Putamen (tissue), 1 donor: ENCODE measurements at places on chromosomes 11 and 22.

DNA sequence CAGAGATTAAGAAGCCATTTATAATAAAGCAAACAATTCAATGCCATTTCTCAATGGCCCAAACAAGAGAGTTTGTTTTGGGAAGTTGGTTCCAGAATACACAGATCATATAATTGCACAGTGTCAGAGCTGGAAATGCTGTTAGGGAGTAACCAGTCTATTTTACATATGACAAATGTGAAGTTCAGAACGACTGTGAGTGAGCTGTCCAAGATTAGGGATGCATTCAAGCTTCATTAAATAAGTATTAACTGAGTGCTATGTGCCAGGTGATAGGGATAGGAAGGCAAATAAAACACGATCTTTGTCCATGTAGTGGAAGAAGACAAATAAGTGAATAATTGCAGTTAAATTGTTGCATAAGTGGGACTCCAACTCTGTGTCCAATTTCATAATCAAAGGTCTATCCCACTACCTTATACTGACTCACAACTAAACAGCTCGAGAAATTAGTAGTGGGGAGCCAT is 33.1 kb upstream of the PICALM start:
- no peak for DNase-seq

DNA sequence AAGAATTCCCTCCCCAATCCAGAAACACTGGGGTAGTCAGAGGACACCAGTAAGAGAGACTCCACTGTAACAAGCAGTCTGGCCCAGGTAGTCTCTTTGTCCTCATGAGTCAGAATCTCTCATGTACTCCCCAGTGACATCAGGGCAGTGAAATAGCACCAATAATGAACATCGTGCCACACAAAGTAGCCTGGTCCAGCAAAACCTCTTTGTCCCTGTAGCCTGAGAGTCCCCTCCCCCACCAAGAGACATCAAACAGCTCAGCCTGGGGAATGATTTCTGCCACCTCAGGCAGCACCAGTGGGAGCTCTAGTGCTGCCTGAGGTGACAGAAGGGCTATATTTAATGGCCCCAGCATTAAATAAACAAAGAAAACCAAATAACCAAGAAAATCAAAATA is 88.1 kb downstream of the SBF2 start:
- no peak for DNase-seq

DNA sequence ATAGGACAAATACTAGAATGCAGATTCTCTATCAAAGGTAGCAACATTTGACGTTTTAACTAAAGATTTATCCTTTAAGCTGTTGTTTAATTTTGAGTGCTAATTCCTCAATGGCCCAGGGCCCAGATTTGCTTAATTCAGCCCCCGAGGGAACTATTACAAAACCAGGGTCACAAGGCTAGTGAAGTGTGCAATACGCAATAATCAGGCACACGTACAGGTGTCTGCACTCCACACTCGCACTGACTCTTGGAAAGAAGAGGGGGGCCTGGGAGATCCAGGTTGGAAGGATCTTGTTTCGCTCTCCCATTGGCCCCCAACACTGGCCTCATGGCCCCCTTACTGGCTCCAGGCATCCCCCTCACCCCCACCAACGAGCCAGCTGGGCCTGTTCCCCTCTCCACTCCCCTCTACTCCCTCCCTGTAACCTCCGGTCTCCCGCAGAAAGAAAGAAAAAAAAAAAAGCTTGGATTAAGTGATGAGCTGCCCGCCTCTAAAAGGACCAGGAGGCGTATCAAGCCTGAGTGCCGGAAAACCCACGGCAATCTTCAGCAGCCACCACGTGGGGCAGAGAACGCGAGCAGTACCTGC is 2.2 kb upstream of the KIRREL3 start:
- no peak for DNase-seq

- no peak for DNase-seq
These were observed 73.5 kb downstream of the SC5D start for GRCh38 chr11:121366038-121366437.
